Stimulated activated CD4-positive, alpha-beta T cell treated with anti-CD3 and anti-CD28 coated beads, Interleukin-2, amount 100 ng/mL, for 48 hours (primary cell): ENCODE measurements at places on chromosomes 13 and 19.

DNA sequence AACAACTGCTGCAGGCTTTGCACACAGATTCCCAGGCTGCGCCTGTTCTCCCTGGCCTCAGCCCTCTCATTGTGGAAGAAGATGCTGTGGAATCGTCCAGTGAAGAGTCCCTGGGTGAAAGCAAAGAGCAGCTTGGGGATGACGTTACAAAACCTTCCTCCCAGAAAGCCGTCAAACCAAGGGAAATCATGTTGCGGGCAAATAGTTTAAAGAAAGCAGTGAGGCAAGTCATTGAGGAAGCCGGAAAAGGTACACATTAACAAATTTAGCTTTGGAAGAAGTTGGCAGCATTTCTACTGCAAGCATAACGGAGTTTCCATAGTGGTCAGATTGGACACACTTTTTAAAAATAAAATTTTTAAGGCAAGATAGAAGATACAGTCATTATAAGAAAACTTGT is 82.9 kb upstream of the AKAP11 start:
- no peak for DNase-seq

DNA sequence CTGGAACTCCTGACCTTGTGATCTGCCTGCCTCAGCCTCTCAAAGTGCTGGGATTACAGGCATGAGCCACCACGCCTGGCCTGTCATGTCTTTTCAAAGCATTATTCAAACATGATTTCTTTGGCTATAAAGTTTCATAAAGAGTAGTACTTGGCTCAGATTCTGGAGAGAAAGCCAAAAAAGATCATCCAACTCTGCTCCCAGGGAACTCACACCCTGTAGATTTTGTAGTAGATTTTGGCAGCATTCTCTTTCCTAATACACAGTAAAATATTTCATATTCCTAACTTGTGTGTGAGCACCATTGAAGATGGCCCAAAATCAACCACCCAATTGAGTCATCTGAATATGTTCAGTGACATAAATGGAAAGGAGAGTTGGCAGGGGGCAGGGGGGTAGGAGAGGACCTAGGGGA is 48.4 kb downstream of the CAB39L start:
- DNase-seq = no peak

DNA sequence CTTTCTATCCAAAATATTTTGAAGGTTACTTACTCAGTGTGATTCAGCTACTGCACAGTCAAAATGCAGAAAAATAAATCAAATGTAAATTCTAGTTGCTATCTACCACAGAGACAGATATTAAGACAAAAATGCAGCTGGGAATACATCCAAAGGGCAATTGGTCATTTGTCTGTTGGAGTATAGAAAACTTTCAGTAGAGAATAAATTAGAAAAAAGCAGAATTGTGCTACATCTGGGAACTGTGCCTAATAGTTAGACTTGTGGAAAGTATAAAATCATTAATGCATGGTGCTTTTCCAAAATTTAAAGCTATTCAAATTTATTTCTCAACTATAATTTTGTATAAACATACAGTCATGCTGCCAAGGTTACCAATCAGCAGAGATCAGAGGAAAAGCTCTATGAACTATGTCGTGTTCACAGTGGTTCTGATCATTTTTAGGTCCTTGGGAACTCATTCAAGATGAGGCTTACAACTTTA is 1635.8 kb downstream of the PCDH9 start:
- DNase-seq = no peak

DNA sequence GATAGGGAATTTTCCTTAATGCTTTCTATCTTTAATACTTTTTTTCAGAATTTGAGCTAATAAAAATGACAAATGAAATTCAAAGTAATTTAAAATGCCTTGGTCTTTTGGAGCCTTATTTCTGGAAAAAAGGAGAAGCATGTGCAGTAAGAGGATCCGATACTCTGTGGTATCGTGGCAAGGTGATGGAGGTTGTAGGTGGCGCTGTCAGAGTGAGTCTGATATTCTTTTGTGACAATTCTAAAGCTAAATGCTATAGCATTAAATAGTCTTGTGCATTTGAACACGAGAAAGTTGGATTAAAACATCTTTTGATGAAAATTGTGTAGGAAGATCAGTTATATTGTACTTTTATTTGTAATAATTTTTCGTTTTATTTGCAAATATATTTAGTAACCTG is 95.0 kb downstream of the RNF17 start:
- DNase-seq = no peak

DNA sequence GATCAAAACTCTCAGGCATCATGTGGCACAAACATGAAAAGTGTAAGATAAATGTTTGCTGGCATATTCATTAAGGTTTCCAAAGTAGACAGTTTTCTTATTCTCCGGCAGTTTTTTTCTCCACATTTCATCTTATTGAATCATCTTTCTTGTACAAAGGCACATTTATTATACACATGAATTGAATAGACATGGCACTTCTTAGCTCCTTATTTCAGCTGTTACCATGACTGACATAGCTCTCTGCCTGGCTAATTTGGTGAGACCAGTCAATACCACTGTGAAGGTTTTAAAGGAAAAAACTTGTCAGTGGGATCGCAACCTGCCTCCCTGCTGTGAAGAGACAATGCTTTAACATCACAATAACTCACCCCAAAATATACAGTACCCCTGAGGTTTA is 285.0 kb upstream of the PCDH20 start:
- no peak for DNase-seq

- DNase-seq = no peak
These were observed 20.8 kb upstream of the EBI3 start for GRCh38 chr19:4208385-4209094.

- DNase-seq = no peak
These were observed 66.7 kb downstream of the CEBPG start for GRCh38 chr19:33440241-33440640.

- no peak for DNase-seq
These were observed 88.8 kb downstream of the FNDC3A start for GRCh38 chr13:49064476-49064875.

DNA sequence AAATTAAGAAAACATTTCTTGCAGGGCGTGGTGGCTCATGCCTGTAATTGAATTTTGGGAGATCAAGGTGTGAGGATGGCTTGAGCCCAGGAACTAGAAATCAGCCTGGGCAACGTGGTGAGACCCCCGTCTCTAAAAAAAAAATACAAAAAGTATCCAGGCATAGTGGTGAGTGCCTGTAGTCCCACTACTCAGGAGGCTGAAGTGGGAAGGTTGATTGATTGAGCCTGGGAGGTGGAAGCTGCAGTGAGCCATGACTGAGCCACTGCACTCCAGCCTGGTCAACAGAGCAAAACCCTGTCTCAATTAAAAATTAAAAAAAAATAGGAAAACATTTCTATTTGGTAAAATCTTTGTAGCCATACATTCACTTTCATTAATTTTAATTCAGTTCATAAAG is 526.5 kb downstream of the PCDH9 start:
- no peak for DNase-seq

DNA sequence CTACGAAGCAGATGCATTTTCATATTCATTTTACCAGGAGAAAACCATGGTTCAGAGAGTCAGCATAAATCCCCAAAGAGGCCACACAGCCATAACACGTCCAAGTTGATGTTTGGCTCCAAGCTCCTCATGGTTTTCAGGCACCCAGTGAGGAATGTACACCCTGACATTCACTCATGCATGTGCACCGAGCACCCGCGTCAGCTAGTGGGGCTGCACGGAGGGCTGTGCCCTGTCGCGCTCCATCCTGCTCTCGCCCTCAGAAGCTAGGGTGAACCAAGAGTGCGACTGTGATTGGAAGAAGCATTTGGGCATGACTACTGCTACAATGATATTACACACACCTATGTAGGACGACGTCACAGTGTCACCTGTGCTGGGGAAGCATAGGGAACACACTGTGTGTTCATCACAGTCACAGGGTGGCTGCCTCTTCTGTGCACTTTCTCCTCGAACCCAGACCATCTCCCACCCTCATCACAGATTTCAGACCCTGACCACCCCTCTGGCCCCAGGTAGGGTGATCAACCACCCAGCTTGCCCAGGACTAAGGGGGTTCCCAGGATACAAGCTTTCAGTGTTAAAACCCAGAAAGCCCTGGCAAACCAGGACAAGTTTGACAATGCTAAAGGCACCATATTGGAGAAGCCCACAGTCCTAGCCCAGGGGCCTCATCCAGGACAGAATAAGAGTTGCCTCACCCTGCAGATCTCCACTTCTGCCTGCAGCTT is 148.6 kb upstream of the ZNF507 start:
- no peak for DNase-seq

GRCh38 chr19:38952395-38953165 is 21.8 kb downstream of the MRPS12 start:
- no peak for DNase-seq

- DNase-seq = no peak
These were observed 23.3 kb downstream of the WTIP start for GRCh38 chr19:34504809-34505291.

DNA sequence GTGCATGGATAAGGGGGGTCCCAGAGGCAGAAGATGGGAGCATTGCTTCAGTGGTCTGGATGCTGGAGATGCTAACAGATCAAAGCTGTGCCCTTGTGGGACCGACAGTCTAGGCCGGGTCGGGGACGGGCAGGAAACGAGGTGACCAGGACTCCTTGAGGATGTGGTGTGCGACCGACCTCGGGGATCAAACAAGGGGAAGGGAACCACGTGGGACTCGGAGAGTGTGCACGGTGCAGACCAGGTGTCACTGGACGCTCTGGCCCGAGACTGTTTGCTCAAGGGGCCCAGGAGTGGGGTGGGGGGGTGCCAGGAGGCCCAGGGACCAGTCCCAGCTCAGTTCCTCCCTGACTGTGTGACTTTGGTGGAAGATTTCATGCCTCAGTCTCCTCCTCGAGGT is 6.0 kb downstream of the NFIC start:
- no peak for DNase-seq

GRCh38 chr13:40343550-40344269 is 322.7 kb downstream of the FOXO1 start:
- no peak for DNase-seq

GRCh38 chr13:97127842-97128241 is 94.3 kb upstream of the MBNL2 start:
- no peak for DNase-seq

GRCh38 chr19:15279326-15279904 is 47.2 kb upstream of the EPHX3 start:
- no peak for DNase-seq

- DNase-seq = no peak
These were observed 333.7 kb upstream of the NBEA start for GRCh38 chr13:34608331-34608730.

- DNase-seq = no peak
These were observed 1487.7 kb upstream of the SLC10A2 start for GRCh38 chr13:104553896-104554295.

DNA sequence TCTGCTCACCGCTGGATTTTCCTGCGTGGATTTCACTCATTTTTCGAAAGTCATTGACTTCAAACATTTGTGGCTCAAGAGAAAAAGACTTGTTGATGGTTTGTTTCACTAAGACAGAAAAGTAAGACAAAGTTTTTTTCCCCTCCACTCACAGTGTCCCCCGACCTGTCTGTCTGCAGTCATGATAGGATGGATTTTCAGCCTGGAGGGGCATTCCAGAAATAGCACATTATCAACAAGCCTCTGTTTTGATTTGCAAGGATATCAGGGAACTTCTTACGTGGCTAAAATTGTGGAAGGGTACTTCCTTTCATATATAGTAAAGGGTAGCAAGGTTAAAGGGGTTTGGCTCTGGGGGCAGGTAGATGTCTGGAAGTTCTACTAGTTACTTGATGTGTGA is 11.8 kb downstream of the SOX21 start:
- DNase-seq = no peak

DNA sequence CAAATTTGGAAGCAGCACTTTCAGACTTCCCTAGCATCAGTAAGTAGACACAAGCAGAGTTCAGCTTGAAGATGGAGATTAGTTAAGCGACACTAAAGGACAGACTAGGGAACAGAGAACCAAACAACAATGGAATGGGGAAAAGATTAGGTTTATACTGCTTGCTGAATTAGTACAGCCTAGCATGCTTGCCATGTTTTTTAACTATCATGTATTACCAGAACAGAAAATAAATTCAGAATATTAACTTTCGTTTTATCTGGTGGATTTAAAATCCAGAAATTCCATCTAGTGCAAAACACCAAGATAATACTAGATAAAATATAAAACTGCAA is 451.5 kb upstream of the SLC10A2 start:
- no peak for DNase-seq

GRCh38 chr13:103006641-103007426 is 59.4 kb downstream of the SLC10A2 start:
- DNase-seq = no peak

DNA sequence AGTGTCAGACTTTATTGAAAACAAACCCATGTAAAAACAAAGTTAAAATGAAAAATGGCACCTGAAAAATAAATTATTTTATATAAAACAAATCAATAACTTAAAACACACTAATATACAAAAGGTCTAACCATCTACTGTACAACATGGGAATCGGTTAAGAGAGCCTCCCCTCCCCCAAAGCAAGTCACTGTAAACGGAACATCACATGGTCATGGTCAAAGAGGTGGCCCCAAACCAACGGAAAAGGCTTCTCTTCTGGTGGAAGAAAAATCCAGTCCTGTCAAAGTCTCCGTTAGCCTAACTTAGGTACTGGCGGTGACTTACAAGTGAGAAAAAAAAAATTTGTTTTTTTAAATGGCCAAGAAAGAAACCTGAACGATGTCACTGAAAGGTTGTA is 15.7 kb upstream of the TIMM44 start:
- no peak for DNase-seq

- DNase-seq = no peak
These were observed 6.8 kb upstream of the ZSCAN5A start for GRCh38 chr19:56321254-56321988.

DNA sequence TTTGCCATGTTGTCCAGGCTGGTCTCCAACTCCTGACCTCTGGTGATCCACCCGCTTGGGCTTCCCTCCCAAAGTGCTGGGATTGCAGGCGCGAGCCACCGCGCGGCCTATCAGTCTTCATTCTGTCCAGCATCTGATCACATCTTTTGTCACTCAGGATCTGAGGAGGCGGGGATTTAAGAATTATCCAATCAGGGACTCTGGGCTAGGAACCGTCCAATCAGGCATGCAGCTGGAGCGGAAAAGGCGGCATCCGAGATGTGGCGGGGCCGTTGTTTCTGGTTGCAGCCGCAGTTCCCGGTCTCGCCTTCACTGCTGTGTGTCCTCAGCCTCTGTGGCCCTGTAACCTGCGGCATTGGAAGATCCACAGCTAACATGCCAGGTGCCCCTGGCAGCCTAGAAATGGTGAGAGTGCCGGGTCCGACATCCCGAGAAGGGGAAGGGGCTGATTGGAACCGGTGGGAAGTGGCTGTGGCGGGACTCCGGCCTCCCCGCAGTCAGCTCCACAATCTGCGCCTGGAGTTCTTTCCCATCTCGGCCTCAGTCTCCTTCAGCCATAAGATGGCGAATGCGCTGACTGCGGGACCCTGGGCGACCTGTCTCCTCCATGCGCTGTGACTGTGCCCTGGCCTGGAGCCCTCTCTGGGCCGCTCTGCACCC is at the start of gene ZNF729:
Gene ZNF729 (plus strand): TSS at position 291 of the 660 bp plus-strand sequence. CDS start 85 bp downstream, at position 376.
- no peak for DNase-seq
